Osteoblast (primary cell): ENCODE measurements at places on chromosomes 4 and X.

- no peak for DNase-seq
These were observed 55.3 kb upstream of the HPSE start for GRCh38 chr4:83389756-83390505.

DNA sequence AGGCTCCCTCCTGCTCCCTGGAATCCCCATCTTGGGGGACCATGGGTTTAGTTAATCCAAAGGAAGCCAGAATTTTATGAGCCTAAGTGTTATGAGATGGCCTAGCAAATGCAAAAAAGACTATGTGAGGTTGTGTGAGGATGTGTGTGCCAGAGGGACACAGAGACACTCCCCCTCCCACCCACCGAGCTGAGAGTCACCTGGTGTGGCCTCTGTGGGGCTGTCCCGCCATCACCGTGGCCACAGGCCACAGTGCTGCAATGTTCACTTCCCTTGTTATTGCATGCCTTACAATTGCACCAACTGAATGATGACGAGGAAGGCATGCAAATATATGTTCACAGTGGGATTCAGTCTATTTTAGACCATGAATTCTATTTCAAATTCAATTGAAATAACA, 601 bp upstream of the FGFBP2 start:
- no peak for DNase-seq

DNA sequence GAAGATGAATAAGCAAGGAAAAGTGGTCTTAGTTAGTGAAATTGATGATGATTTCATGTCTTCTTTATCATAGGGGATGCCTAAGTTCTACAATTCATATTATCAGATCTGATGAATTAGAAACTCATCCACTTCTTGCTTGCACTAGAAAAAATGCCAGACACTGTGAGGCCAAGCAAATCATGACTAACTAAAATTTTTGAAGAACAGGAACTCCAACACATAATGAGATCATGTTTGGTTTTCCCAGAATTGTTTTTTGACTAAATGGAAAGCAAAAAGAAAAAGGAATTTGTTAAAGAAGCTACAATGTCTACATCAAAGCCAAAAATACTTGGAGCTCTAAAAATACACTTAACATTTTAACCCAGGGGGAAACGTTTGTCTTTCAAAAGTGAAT, 120.4 kb downstream of the ARSF start:
- DNase-seq, result no peak

DNA sequence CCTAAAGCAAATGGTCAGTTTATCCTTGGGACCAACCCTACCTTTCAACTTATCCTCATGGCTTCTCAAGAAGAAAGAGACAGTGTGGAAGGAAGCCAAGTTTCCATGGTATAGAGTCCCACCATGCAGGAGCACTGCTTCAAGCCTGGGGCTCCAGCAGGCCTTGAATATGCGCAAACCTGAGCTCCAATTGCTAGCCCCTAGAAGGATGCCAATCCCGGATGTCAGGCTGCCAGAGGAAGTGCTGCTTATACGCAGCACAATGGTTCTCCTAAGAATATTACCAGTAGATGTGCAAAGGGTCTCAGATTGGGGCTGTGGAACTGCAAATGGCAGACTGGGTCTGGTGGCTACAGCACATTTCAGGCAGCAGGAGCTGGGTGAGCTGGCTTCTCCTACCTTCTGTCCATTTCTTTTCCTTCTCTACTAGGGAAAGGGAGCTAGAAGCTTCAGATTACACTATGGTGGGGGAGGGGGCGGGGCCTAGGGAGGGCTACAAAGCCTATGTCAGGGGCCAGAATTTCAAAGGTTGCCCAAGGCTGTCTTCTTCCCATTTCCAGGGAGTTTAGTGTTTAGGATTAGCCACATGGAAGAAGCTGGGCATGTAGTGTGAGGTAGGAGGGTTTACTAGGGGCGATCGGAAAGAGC, 40.7 kb upstream of the CITED1 start:
- no peak for DNase-seq

DNA sequence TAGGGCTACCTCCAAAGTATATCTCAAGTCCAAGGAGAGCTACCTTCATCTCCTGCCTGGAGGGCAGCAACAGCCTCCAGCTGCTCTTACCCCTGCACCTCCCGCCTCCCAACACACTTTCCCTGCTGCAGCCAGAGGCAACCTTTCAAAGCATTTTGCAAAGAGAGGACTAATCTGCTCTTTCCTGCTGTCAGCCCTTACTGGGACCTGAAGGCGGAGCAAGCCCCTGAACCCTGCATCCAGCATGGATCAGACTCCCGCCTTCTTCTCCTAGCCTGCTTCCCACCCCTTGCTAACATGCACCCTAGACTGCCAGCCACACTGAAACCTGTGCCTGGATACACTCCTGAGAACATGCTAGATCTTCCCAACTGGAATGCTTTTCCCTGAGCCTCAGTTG, 37.7 kb upstream of the VMA21 start:
- peak; percentile 47 for DNase-seq

DNA sequence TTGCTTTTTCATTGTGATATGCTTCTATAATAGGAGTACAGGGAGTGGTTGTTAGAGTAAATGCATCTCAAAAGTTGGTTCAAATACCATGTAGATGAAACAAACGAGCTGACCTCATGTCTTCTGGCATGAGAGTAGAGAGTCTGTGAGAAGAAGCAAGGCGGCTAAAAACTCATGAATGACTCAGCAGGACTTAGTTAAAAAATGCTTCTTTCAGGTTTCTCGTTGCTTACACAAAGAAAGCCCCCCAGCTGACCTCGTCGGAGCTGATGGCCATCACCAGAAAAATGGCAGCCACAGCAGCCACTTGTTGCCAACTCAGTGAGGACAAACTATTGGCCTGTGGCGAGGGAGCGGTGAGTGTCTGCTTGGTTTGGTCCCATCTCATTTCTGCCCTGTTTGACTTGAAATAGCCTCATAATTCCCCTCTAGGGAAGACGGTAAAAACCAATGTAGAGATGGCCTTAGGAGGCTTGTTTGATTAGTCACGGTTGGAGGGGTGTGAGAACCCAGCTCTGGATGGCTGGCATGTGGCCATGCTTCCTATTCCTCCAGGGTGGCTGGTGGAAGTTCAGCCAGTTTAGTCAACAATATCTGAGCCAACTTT, 14.5 kb downstream of the AFP start:
- peak; percentile 39 for DNase-seq

DNA sequence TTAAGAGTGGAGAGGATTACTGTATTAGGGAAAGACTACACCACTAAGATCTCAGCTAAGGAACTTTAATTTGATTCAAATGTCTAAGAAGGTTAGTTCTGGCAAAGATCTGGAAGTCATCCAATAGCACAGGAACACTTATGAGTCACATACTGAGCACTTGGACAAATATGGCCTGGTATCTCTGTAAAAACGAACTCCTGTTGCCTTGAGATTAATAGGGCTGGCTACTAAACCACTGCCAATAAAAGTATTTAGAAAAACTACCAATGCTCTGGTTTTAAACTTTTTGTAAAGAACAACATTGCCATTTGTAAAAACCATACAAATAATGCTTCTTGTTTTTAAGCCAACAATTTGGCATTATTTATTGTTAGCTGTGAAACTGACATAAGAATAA, 70.5 kb downstream of the SEC24D start:
- DNase-seq, result peak; percentile 76

DNA sequence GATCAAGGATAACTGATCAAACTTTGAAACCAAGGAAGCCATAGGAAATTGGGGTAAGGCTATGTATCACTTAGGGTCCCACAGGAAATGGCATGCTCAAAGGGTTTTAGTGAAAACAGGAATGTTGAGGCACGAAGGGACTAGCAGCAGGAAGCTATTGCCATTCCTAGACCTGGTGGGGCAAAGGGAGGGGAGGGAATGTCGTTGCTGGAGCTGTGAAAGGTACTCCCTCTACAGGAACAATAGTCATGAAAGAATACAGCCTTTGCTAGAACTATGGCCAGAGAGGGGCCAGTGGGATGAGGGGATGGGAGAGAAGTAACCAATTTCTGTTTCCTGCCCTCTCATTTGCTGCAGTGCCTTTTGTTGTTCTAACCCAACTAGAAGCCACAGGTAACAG, 11.9 kb downstream of the REPS2 start:
- DNase-seq, result no peak

- DNase-seq, result peak; percentile 82
These were observed 12.1 kb downstream of the FRG2 start for GRCh38 chr4:190014771-190015537.

DNA sequence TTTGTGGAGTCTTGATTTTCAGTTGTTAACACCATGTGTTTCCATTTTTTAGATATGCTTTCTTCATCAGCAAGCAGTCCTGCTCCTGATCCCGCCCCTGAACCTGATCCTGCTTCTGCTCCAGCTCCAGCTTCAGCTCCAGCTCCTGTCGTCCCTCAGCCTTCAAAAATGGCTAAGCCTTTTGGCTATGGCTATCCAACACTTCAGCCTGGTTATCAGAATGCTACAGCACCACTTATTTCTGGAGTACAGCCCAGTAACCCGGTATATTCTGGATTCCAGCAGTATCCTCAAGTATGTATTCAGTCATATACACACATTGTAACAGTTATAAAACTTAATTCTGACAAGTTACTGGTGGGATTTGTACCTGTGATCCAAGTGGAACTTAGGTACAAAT, 60.9 kb downstream of the SEC24B start:
- DNase-seq, result no peak

DNA sequence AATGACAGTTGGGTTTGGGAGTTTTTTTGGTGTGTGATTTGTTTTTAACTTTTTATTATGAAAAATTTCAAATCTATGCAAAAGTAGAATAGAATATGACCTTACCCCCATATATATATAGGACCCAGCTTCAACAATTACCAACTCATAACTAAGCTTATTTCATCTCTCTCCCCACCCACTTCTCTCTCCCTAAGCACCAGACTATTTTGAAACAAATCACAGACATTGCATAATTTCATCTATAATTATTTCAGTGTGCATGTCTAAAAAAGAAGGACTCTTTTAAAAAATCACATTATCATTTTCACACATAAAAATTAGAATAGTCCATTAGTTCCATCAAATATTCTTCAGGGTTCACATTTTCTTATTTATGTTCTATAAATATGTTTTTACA, 28.3 kb upstream of the NKX6-1 start:
- no peak for DNase-seq

DNA sequence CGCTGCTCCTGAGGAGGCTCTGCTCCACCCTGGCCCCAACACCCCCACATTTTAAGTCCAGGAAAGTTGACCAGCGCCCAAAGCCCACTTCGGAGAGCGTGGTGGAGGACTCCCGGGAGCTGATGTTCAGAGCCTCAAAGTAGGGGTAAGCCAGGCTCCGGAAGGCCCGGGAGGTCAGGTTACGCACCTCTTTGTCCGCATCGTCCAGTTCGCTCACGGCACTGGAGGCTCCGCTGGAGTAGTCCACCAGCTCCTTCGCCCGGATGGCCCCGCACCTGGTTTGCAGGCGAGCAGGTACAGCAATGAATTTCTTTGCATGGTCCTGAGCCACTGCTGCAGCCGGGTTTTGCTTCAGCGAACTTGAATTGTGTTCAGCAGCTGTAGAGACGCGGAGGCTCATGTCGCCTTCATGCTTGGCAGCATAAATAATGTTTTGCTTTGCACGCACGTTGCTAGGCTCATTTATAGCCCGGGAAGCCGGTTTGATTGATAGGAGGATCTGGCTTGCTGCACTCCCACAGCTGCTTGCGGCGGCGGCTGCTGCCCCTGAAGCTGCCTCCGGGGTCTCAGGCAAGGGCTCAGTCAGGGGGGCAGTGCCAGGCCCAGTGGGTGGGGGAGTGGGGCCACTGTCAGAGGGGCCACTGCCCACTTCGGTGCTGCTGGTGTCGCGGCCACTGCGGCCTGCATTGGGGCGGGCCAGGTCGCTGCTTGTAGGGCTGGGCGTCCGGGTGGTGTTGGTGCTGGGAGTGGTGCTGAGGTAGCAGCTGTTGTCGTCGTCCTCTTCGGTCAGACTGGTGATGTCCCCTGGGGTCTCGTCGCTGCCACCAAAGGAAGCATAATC, 4.8 kb downstream of the C4orf54 start:
- DNase-seq, result peak; percentile 41

GRCh38 chr4:89157488-89158024, 46.2 kb downstream of the TIGD2 start:
- DNase-seq, result no peak

DNA sequence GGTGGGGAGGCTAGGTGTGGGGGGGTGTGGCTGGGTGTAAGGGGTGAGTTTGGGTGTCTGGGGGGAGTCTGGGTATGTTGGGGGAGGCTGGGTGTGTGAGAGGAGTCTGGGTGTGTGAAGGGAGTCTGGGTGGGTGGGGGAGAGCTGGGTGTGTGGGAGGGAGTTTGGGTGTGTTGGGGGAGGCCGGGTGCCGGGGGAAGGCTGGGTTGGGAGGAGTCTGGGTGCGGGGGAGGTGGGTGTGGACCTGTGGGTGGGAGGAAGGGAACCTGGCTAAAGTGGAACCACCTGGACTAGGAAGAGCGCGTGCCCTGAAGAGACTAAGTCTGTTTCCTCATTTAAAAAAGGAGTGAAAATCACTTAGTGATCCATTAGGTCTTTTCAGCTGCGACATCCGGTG, 18.3 kb downstream of the SPON2 start:
- DNase-seq, result peak; percentile 66

- DNase-seq, result peak; percentile 52
These were observed 42.5 kb downstream of the UNC5C start for GRCh38 chr4:95506264-95506663.

- DNase-seq, result no peak
These were observed at the start of gene DRD5 for GRCh38 chr4:9781343-9782135. TSS of gene DRD5 (plus strand) at chr4:9781634. CDS start at chr4:9782030, 396 bp downstream.

DNA sequence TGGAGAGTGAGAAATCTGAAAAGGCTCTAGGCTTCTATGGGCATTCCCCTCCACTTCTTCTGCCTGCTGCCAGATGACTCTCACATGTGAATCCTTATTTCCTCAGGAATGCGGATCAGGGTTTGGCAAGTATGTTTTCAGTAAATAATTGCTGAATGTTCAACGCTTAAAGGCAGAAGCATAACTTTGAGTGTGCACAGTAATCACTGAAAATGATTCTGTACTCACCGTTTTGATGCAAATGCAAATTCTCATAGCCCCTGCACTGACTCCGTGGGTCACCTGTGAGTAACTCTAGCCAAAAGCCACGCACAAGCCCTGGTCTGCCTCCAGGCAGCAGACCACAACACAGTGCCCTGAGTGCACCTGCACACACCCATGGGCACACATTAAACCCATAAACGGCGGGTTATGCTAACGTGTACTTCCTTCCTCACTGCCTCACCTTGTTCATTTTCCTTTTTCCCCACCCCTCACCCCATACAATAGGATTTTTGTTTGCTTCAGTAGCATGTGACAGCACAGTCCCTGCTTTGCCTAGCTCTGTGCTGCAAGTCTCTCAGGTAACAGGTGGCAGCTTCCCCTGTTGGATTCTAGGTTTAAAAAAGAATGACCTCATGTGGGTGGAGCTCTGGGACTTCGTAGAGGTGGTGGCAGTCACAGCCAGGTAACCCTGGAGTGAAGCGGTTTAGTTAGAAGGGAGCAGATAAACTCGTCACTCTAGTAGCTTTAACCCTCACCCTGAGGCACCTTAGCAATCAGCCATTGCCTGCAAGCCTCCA, at the start of gene ARHGEF38:
ARHGEF38 (plus strand) TSS at position 656 of the 782 bp plus-strand sequence. CDS start 146 bp downstream, outside the sequence.
- DNase-seq, result peak; percentile 0

- peak; percentile 21 for DNase-seq
These were observed 4.9 kb upstream of the ZNF81 start for GRCh38 chrX:47831788-47832187.
